Anterior cingulate cortex (tissue), 58 donors: ENCODE measurements at places on chromosomes 6 and 20.

DNA sequence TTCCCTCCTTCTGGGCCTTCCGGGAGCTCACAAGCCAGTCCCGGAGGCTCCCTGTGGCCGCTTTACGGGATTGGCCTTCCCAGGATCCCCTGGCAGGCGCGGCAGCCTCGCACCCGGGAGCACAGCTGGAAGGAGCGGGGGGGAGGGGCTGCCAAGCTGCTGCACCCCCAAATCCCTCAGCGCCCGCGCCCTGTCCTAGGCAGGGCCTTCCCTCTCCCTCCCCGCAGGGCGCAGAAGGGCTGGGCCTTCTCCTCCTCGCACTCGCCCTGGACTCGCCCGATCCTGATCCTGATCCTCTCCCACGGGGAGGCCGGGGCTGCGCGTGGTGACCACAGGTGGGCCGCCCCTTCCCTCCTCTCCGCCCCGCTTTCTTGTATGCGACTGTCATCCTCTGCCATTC lies 146.4 kb downstream of the FNDC1 start:
- DNase-seq = no peak

- peak; percentile 42 for DNase-seq
Measured at GRCh38 chr6:7143476-7143974, 35.8 kb downstream of the RREB1 start.

DNA sequence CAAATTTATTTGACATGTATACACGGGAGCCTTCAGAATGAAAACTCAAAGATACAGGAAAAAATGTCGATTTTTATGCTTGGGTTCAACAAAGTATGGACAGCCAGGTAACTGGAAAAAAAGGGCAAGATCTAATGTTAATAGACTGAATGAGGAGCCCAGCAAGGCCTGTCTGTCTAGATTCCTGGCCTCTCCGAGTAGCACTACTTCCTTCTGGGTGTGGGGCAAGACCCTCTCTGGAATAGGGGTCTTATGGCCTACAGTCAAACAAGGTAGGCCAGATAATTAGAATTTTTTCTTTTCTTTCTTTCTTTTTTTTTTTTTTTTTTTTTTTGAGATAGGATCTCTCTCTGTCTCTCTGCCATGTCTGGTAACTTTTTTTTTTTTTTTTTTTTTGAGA lies 113.4 kb upstream of the SHLD1 start:
- no peak for DNase-seq

- no peak for DNase-seq
Measured at GRCh38 chr6:125031385-125031784, 69.1 kb downstream of the RNF217 start.

GRCh38 chr20:914727-915498 lies 1.2 kb downstream of the ANGPT4 start:
- no peak for DNase-seq

GRCh38 chr20:20690676-20691476 lies 21.6 kb downstream of the RALGAPA2 start:
- DNase-seq = no peak

DNA sequence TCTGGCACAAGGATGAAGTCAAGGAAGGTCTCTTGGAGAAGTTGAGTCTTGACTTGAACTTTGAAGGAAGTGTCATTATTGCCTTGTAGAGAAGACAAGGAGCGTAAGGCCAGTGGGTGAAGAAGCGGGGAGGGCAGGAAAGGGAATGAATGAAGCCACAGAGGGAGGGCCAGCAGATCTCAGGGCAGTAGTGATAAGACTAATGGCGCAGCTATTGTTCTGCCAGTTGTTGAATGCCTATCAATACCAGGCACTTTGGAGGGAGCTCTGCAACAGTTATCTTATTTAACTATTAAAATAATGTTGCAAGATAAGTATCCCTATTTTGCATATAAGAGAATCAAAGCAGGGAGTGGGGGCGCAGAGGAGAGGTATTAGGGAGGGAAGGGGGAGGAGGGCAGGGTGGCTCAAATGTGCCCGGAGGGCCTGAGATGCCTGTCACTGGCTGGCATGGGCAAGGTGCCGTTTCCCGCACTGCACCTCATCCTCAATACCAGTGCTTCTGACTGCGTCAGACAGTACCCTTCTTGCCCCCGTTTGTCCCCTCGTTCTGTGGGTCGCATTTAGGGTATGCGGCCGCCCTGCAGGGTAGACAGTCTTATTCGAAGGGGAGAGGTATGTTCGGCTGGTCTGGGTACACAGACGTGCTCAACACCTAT lies 109.8 kb downstream of the ZDHHC14 start:
- no peak for DNase-seq

GRCh38 chr20:61880706-61881105 lies 185.0 kb downstream of the TAF4 start:
- no peak for DNase-seq

- DNase-seq = no peak
Measured at GRCh38 chr20:19348582-19348981, 136.1 kb downstream of the SLC24A3 start.

GRCh38 chr6:34102099-34102656 lies 43.7 kb downstream of the GRM4 start:
- DNase-seq = no peak

DNA sequence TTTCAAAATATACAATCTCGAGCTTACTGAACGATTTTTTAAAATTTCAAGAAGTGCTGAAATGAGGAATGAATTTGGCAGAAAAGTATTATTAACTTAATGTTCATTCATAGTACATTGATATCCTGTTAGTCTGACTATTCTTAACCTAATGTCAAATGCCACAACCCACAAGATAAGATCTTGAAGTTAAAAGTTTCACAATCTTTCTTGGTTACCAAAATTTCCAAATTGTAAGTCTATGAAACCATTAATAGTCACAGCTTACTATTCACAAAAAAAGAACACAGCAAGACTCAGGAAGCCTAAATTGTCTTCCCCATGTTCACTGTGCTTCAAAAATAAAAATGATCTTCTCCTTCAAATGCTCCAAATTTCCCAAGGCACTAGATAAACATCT lies 71.3 kb downstream of the HACE1 start:
- DNase-seq = no peak

DNA sequence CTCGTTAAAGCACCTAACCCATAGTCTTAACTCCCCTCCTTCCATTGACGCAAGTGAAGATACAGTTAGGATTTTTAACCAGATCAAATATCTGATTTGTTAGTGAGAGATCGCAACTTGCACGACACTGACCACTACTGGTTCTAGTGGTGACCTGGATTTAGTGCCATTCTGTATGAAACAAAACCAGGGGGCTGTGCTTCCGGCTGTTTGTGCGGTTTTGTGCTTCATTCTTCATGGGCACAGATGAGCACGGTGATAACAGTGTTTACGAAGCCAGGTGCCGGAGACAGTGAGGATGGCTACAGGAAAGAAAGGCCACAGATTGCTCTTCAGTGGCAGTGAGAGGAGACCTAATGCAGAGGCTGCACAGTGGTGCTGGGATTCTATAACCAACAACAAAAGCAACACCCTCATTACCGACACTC lies 75.5 kb downstream of the NOL4L start:
- no peak for DNase-seq

DNA sequence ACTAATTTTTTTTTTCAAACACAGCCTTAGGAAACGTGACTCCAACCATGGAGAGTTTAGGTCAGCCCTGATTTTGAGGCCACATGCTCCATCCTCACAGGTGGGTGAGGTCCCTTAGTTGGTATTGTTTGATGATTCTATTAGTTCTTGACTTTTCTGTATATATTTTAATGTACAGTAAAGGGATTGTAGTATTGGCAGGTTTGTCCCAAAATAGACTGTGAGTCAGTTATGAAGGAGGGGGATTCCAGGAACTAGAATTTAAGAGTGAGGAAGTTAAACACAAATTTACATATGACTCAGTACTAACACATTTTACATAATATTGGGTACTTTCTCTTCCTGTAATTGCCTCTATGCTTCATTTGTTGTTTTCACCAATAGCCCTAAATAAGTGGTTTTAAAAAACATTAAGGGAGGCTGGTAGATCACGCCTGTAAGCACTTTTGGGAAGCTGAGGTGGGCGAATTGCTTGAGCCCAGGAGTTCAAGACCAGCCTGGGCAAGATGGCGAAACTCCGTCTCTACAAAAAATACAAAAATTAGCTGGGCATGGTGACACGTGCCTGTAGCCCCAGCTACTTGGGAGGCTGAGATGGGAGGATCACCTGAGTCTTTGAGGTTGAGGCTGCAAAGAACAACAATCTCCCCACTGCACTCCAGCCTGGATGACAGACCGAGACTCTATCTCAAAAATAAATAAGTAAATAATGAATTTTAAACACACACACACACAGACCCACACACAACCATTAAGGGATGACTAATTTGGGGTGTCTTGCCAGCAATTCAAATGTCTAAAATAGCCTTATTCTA lies 81.8 kb downstream of the SGK1 start:
- no peak for DNase-seq

DNA sequence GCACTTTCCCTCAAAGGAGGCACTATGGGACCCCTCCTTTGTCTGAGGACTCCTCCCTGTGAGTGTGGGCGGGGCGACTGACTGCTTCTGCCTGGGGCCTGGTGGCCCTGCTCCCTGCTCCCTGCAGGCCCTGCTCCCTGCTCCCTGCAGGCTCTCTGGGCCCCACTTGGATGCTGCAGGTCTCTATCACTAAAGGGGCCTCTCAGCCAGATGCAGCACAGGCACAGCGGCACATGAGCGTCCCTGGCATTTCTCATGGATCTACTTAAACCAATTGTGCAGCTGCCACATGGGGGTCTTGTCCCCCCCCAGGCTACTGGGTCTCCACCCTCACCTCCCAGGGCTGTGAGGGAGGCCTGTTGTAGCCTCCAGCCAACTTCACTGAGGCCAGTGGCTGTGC lies 7.8 kb downstream of the EEF1A2 start:
- DNase-seq = no peak

DNA sequence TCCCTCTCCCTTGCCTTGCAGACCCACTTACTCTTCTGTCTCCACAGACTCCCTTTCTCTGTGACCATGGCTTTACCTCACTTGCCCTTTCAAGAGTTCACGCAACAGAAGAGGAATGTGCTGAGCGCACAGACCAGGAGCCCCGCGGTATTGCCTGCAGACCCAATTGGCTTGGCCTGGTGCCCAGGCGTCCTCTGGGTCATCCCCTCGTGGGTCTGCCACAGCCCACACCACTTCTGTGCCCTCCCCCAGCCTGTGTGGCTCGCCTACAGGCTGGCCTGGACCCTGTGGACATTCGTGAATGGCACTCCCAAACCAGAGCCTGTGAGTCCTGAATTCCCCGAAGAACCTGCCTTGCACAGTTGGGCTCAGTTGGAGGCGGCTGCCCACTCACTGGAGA lies 15.3 kb upstream of the NINL start:
- no peak for DNase-seq

GRCh38 chr6:68082086-68082485 lies 553.0 kb upstream of the ADGRB3 start:
- no peak for DNase-seq
